ENCODE measurements at places on chromosomes 3 and 15.

- DNase-seq, result no peak
These were observed 113.4 kb upstream of the LRRFIP2 start for GRCh38 chr3:37287776-37288175.

DNA sequence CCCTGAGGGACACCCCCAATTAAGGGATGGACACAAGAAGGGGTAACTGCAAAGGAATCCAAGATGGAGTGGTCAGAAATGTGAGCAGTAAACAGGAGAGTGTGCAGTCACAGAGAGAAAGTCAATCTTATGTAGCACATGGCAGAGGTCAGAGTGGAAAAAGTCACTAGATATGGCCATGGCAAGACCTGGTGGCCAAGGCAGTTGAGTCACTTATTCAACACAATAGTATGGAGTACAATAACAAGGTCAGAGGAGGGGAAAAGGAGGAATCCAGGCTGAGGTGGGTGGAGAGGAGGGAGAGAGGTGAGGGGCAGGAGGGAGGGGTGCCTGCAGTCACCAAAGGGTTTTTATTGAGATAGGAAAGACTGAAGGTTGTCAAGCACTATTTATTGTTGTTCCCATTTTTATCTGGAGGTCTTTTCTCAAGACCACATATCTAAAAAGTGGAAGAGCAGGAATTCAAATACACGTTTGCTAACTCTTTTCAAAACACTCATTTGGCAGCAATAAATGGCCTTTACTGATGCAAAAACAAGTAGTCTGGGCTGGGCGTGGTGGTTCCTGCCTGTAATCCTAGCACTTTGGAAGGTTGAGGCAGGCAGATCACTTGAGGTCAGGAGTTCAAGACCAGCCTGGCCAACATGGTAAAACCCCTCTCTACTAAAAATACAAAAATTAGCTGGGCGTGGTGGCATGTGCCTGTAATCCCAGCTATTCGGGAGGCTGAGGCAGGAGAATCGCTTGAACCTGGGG, 53.3 kb upstream of the ARHGEF3 start:
- no peak for DNase-seq

- DNase-seq, result no peak
These were observed 54.9 kb downstream of the HCN4 start for GRCh38 chr15:73313861-73314260.

DNA sequence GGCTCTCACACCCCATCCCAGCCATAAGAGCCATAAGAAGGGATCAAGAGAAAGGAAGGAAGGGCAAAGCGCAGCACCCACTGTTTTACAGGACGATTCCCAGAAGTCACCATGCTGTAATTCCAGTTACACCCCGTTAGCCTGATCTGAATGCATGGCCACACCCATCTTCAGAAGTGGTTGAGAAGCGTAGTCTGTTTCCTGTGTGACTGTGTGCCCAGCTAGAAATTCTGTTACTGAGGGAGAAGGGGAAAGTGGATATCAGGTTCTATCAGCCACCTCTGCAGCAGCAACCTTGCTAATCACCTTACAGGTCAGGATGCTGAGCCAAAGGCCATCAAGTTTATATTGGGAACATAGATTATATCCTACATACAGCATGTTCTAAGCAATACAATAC, 260.0 kb downstream of the ABHD5 start:
- DNase-seq, result no peak

- no peak for DNase-seq
These were observed 66.1 kb downstream of the MAP2K5 start for GRCh38 chr15:67608638-67608959.

DNA sequence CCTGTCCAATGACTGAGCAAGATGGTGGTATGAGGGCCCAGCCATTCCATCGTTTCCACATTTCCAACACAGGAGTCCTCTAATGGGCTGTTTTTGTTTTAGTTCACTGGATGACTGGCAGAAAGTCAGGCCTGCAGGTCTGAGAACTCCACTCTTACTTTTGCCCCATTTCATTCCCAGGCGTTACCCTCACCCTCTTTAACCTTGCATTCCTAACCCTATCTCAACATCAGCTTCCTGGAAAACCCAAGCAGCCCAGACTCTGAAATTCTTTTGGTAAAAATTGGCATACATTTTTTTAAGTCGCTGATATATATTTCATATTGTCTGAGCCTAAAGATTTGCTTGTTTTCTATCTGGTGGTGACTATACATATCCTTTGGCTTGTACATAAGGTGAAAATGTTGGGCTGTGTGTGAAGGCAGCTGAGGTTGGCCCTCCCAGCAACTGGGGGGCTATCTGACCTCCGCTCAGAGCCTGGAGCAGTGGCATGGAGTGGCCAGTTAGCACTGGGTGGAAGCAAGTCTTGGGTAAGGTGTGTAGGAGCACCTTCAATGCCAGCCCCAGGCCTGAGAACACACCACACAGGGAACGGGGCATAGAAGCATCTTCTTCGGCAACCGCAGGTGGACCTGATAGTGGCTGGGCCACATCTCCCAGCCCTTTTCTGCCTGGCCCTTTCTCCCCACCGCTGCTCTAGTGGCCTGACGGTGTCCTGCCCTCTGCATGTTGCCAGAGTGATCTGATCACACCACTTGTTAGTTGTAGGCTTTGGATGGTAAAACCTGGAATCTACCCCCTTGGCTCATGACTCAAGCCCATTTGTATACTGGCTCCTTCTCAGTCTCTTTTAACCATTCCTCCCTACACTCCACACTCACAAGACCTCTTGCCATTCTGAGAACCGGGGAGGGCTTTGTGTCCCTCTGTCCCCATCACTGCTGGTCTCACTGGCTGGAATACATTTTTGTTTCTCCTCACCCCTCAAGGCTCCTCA, 50.0 kb downstream of the AMOTL2 start:
- no peak for DNase-seq

GRCh38 chr3:20648294-20648693, 462.3 kb upstream of the SGO1 start:
- no peak for DNase-seq
